Thymus (tissue), 14 donors: ENCODE measurements at places on chromosomes 7 and 10.

GRCh38 chr7:157407512-157408257, 70.9 kb downstream of the DNAJB6 start:
- DNase-seq = no peak

GRCh38 chr10:60260321-60260720, 129.4 kb downstream of the ANK3 start:
- no peak for DNase-seq

DNA sequence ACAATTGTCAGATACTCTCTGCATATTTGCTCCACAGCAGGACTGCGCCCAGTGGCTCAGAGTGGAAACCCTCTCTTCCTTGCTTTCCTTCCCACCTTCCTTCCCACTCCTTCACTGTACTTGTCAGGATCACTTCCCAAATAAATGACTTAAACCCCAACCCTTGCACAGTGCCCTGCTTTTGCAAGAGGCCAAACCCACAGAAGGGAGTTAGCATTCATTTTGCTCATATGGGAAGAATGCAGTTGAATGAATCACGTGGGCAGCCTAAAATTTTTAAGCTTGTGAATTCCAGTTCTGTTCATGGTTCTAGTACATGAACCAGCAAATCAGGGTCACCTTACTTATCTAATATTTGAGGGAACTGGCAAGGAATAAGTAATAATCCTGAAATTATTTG, 47.7 kb upstream of the SFMBT2 start:
- no peak for DNase-seq

- no peak for DNase-seq
Measured at GRCh38 chr7:11009631-11010030, 36.0 kb downstream of the PHF14 start.

- peak; percentile 15 for DNase-seq
Measured at GRCh38 chr7:149125189-149125862, 798 bp downstream of the ZNF425 start.

GRCh38 chr7:144508702-144509101, 105.2 kb upstream of the NOBOX start:
- DNase-seq = no peak

DNA sequence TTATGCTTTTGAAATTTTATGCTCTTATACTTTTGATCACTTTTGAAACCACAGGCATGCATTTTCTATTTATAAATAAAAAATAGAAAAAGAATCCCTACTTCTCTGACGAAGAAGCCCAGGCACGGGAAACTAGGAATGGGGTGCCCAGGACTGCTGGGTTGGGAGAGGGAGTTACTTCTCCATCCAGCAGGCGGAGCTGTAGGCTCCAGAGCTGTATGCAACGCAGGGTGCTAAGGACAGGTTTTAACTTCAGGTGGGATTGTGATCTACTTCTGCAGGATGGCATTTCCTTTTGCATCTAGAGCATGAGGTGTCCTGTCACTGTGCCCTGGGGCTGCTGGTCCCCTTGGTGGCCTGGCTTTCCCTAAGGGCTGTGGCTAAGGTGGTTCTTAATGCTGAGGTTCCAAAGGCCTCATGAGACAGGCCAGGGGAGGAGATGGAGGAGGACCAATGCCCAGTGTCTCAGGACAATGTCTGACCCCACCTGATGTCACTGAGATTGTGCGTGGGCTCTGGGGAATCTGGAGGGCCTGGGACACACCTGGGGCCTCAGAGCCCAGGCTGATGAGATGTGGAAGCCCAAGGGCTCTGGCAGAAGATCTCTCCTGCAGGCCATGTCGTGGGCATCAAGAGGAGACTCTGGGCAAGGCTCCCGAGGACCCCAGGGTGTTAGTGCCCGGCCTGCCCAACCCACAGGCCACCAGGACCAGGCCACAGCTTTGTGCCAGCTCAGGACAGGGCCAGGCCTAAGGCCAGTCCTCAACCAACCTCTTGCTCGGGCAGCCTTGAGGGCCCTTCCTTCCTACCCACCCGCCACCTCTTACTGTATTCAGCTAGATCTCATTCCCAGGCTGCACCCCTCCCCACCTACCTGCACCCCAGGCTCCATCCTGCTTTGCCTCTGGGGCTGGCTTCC, 507 bp downstream of the CCDC201 start:
- no peak for DNase-seq

- no peak for DNase-seq
Measured at GRCh38 chr7:149723082-149723767, 50.2 kb downstream of the ZNF467 start.

- DNase-seq = no peak
Measured at GRCh38 chr7:158284617-158285382, 302.8 kb downstream of the PTPRN2 start.
